ENCODE measurements at places on chromosomes 2 and 18.

GRCh38 chr2:157672129-157672528 lies 43.5 kb upstream of the ACVR1C start:
- DNase-seq = no peak

GRCh38 chr2:239470151-239470900 lies 69.5 kb upstream of the HDAC4 start:
- no peak for DNase-seq

GRCh38 chr2:47007223-47007825 lies 91.7 kb upstream of the MCFD2 start:
- DNase-seq = no peak

DNA sequence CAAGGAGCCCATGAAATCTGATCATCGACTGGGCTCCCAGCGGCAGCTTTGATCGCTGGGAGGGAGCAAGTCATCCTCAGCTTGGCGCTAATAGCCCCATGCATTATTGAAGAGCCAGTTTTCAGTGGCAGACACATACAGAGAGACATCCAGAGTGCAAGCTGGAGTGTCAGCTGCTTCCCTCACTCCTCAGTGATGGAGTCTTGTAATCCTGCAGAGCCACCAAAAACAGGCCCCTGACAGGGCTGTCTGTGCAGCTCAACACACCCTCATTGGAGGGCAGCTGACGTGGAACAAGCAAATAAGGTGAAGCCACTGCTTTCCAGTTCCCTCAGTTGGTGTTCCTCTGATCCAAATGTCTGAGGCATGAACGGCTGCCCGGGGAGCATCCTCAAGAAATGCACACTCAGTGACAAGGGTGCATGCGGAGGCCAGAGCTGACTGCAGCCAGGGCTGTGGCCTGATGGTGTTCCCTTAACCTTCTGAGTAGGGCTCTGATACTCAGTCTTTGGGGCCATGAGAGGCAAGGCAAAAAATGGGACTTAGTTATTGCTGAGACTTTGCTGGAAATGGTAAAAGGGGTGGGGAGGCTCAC lies 97.4 kb downstream of the RHOB start:
- peak; percentile 93 for DNase-seq

- DNase-seq = no peak
Measured at GRCh38 chr2:199219551-199219950, 238.2 kb downstream of the SATB2 start.

GRCh38 chr18:31230495-31230894 lies 67.8 kb upstream of the DSC1 start:
- peak; percentile 60 for DNase-seq

- DNase-seq = no peak
Measured at GRCh38 chr2:178419123-178419522, 31.9 kb downstream of the PRKRA start.

DNA sequence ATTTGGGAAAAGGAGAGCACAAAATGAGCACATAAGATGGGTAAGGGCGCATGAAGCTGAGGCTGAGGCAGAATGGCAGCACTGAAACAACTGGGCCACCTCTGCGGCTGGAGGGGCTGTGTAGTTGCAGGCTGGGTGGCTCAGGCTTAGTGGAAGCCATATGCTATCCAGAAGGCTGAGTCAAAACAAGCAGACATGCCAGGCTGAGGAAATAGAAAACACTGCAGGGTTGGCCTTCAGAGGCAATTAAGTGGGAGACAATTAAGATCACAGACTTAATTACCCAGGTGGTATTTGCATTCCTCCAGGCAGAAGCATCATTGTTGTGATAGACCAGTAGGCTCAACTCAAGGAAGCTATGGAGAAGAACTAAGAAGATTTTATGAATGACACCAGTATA lies 11.4 kb upstream of the XPO1 start:
- DNase-seq = no peak

GRCh38 chr2:75788902-75789301 lies 78.2 kb upstream of the GCFC2 start:
- peak; percentile 35 for DNase-seq

- no peak for DNase-seq
Measured at GRCh38 chr2:108061439-108062042, 75.2 kb downstream of the SLC5A7 start.

GRCh38 chr2:54999182-54999581 lies 51.1 kb downstream of the RTN4 start:
- peak; percentile 66 for DNase-seq

DNA sequence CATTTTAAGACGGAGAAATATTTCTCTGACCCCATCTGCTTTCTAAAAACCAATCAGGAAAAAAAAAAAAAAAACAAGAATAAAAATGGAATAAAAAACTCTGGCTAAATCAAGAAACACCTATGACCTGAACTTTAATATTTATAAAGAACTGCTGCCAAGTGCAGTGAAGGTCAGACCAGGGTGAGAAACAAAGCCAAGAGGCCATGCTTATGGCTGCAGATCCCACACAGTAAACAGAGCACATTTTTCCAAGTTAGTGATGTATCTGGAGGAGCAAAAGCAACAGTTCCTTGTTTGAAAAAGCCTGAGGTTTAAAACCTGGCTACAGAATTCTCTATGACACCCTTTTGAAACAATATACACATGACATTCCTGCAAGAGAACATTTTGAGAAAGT lies 242.3 kb downstream of the SRBD1 start:
- no peak for DNase-seq

GRCh38 chr2:171084128-171084527 lies 76.6 kb downstream of the TLK1 start:
- no peak for DNase-seq

DNA sequence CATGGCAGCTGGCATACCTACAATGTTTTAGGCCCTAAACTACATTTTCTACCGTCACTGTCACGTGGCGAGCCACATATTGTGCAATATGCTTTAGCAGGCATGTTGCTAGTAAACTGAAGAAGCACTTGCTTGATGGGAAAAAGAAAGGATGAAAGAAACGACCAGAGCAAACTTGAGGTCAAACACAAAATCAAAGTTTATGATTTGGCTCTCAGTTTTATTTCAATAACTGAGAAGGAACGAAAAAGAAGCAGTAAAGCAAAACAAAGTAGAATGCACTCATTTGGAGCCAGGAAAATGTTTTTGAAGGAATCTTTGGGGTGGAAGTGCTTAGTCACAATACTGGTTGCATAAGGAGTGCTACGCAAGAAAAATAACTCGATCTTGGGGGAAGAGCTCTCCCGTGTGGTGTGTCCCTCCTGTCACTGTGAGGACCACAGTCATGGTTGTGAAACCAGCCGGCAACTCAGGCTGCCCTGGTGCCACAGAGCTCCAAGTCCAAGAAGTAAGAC lies 349.8 kb downstream of the RBM43 start:
- DNase-seq = peak; percentile 66

DNA sequence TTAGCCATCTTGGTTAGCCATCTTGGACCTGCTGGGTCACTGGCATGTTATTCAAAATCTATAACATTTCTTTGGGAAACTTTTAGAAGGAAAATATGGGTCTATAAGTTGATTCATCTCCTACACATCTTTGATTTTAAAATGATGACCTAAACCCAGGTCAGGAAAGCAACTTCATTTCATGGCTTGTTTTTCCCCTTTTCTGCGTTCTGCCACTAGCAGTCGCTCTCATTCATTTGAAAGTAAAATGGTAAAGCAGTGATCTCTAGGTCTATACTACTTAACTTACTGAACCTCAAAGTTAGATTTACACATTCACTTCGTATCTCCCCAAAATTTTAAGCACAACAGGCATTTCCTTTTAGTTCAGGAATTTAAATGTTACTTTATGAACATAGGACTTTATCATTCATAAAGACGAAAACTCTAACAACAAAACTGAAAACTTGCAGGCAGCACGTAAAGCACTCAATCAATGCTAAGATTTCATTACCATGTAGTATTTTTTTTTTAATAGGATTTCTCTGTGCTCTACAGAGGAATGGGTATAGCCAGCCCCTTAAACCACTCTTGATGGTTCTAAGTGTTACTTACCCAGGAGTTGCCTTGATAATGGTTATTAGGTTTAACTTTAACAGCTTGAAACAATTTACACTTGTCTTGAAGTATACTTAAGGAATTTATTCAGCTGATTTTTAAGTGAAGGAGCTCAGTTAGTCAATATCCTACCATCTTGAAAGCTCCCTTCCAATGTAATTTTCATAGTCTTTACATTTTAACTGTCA lies 62.5 kb downstream of the GORASP2 start:
- no peak for DNase-seq

GRCh38 chr2:5915881-5916310 lies 223.7 kb downstream of the SOX11 start:
- DNase-seq = peak; percentile 7

GRCh38 chr2:121281107-121281506 lies 3.9 kb downstream of the TFCP2L1 start:
- no peak for DNase-seq

- DNase-seq = no peak
Measured at GRCh38 chr18:50737127-50737526, 82.7 kb downstream of the MRO start.

DNA sequence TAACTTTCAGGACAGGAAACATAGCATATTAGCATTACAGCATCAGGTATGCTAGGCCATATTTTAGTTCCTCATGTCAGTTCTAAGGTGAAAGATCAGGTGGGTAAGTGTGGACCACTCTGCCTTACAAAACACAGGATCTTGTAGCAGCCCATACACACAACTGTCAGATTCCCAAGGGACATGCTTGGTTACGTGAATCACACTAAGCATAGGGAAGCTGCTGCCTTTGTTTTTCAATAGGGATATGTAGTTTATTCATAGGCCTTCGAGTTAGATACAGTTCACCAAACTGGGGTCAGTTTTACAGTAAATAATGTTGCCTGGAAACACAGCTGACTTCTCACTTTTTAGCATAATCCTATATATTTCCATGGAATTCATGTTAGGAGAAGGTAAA lies 116.1 kb upstream of the OTX1 start:
- no peak for DNase-seq

DNA sequence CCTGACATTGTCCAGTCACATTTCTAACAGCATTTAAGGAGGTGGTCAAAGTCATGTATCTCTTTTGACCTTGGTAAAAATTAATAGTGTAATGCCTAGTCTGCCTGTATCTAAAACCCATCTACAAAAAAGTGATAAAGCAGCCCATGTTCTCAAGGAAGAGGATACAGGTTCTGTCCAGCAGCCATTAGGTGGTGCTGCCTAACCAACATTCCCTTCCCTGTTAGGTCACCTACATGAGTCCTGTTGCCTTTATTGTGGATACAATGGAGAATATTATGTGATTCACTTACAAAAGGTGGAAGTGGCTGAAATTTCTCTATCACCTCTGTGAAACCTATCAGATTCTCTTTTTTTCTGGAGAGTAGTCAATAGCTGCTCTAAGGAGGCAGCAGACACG lies 52.5 kb downstream of the AQP4 start:
- peak; percentile 73 for DNase-seq

DNA sequence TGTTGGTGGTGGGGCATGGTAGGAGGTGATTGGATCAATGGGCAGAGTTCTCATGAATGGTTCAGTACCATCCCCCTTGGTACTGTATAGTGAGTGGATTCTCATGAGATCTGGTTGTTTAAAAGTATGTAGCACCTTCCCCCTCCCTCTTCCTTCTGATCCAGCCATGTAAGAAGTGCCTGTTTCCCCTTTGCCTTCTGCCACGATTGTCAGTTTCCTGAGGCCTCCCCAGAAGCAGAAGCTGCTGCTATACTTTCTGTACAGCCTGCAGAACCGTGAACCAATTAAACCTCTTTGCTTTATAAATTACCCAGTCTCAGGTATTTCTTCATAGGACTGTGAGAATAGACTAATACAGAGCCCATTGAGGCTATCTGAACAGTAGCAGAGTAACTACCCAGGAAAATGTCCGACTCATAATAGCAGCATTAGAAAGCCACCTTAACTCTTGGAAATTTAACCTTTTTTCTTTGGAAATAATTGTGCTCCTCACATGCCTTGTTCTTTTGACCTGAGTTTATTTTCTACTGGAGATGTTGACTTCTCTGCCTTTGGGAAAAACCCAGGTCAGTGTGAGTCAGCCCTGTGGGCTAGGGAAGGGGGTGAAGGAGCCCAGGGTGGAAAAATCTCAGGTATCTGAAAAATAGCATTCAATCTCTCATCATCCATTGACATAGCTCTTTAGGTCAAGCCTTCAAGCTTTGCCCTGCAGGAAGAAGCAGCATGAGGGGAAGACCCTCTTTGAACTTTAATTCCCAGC lies 18.1 kb downstream of the CYP1B1 start:
- DNase-seq = no peak

- DNase-seq = no peak
Measured at GRCh38 chr2:171042253-171042969, 113.4 kb downstream of the GORASP2 start.

DNA sequence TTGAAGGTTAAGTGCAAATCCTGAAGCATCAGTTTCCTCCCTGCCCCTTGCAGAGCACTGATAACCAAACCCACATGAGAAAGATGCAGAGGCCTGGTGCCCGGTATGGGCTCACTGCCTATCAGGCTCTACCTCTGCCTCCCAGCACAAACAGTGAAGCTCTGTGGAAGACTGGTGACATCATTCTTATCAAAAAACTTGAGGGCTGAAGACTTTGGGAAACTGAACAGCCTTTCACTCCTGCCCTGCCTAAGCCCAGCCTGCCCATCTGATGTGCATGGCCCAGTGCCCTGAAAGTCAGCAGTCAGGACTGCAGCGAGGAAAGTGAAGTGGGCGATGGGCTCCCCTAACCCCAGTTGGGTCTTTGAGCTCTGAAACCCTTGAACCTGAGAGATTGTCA lies 174.8 kb upstream of the ARL4C start:
- DNase-seq = no peak

DNA sequence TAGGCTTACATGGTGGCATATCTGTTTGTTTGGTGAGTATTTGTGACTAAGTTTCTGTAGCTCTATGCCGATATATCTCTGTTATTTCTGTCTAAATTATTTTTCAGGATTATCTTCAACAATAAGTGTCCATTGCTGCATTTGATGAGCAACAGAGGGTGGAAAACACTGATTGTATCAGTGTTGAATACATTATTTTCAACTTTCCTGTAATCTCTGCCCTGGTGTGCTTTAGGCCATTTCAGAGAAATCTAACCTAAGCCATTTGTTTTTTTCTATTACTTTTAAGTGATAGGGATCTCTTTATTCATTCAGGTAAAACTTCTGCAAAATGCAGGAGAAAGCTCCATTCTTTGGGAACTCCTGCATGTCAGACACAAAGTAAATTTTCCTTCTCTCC lies 654.5 kb downstream of the RNF144A start:
- no peak for DNase-seq

DNA sequence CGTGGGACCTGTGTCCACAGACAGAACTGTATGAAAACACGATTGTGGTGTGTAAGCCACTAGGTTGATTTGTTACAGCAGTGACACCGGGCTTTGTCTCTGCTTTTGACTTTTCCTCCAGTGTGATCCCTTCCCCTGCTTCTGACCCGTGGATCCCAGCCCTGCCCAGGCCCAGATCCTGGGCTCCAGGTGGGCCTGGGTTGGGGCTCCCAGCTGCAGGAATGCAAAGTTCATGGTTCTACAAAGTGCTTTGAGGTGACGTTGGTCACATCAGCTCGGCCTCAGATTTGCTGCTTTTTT lies 26.8 kb downstream of the HPCAL1 start:
- DNase-seq = no peak

GRCh38 chr2:39780825-39781600 lies 2.0 kb upstream of the THUMPD2 start:
- DNase-seq = no peak

- DNase-seq = no peak
Measured at GRCh38 chr2:85033388-85033787, 62.4 kb downstream of the KCMF1 start.
